ENCODE measurements at places on chromosomes 2 and 18. TPM values are rescaled to one million over a fixed set of nuclear protein-coding genes. Genes with fewer than 3 reads are reported as not detected.
A peak's percentile ranks its signal among the peaks of the same experiment; 100 is the strongest.

RFTN2 gene
- 1.4 TPM for total RNA-seq

GRCh38 chr18:38693104-38693503, 1127.5 kb upstream of the CELF4 start:
- H3K36me3 ChIP-seq: no peaks in the 10 kb centered on the region
- no peak overlapping the region for H3K27ac ChIP-seq
- no peaks in the 10 kb centered on the region for H3K4me1 ChIP-seq
- no peaks in the 10 kb centered on the region for H3K27me3 ChIP-seq

GRCh38 chr18:74353169-74353775, 37.6 kb downstream of the C18orf63 start:
- DNase-seq: peak; percentile 41
- no peaks in the 10 kb centered on the region for H3K4me1 ChIP-seq
- no peak overlapping the region for H3K4me3 ChIP-seq
- H3K27ac ChIP-seq: no peak overlapping the region
- no peaks in the 10 kb centered on the region for H3K27me3 ChIP-seq
- no peaks in the 10 kb centered on the region for H3K36me3 ChIP-seq

WDFY1 gene
- total RNA-seq: 35.0 TPM

DNA sequence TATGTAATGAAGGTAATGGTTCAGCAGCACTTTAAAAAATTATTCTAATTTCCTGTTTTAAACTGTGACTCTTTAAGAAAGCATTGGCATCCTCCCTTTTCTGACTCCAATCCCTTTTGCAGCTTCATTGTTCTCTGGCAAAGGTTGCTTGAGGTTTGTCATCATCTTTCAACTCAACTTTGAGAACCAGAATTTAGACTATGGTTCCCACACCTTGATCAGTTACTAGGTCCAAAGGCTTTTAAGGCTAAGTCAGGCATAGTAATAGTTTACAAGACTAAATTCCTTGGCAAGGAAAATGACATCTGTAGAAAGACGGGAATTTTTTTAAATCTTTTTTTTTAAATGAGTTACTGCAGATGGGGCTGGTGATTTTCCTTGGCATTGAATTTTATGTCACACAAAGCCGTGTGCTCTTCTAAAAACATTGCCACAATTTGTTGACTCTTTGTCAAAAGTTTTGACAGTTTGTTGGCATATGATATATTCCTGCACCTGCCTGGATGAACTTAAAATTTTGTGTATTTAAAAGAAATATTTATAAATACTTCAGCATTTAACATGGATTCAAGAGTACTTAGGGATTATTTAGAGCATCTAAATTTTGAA, 451.0 kb downstream of the MEIS1 start:
- no peak overlapping the region for H3K4me3 ChIP-seq
- no peaks in the 10 kb centered on the region for H3K36me3 ChIP-seq
- no peak for DNase-seq

CELF4 gene
- total RNA-seq: 0.05 TPM

DNA sequence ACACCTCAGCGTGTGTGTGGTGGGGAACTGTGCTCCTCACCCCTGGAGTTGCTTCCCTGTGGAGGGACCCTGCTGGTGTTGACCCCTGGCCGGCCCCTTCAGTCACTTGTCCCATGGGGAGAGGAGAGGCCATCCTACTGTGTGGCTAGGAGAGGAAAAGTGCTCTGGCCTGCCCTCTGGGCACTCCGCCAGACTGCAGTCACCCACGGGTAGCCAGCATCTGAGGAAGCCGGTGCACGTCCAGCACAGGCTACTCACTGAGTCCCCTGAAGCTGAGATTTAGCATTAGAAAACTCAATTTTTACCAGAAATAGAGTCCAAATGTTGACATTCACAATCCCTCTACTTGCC, 211.5 kb upstream of the RAB6C start:
- H3K27me3 ChIP-seq: no peaks in the 10 kb centered on the region
- H3K27ac ChIP-seq: no peak overlapping the region
- H3K4me3 ChIP-seq: no peak overlapping the region
- H3K4me1 ChIP-seq: no peaks in the 10 kb centered on the region
- H3K36me3 ChIP-seq: no peaks in the 10 kb centered on the region

GRCh38 chr18:68972176-68972575, 174.3 kb downstream of the CCDC102B start:
- no peaks in the 10 kb centered on the region for H3K4me1 ChIP-seq
- H3K27me3 ChIP-seq: no peaks in the 10 kb centered on the region
- DNase-seq: no peak
- no peaks in the 10 kb centered on the region for H3K36me3 ChIP-seq
- no peak overlapping the region for H3K4me3 ChIP-seq

GRCh38 chr2:241070361-241070760, 31.7 kb downstream of the MTERF4 start:
- H3K27me3 ChIP-seq: no peaks in the 10 kb centered on the region
- H3K27ac ChIP-seq: no peak overlapping the region
- no peak for DNase-seq
- no peak overlapping the region for H3K4me3 ChIP-seq

- peaks cover 71% of the 10 kb centered on the region for H3K36me3 ChIP-seq
- no peaks in the 10 kb centered on the region for H3K27me3 ChIP-seq
- no peak for DNase-seq
Observed at GRCh38 chr2:96831679-96832078, 12.1 kb downstream of the ANKRD23 start.

BOLL gene
- total RNA-seq: 0.05 TPM

DNA sequence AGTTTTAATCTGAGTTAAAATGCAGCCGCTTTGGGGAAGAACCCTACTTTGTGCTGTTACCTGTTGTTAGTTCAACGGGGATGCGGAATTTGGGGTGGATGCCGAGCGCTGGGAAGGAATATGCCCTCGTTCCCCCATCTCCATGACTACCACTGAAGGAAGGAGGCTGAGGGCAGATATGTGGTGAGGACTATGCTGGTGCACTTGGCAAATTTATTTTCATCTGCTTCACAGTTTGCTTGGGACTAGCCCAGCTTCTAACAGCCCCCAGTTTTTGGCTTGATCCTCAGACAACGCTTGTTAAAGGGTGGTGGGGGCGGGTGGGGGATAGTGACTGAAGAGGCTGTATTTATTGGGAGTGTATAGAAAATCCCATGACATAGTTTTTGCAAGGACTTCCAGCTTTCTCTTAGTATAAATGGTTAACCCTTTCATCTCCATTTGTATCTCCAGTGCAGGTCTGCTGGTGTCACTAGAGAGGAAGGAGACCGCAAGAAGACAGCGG, 100.8 kb downstream of the COLEC12 start:
- no peaks in the 10 kb centered on the region for H3K36me3 ChIP-seq
- H3K27me3 ChIP-seq: no peaks in the 10 kb centered on the region
- no peaks in the 10 kb centered on the region for H3K4me1 ChIP-seq
- no peak overlapping the region for H3K27ac ChIP-seq

DNA sequence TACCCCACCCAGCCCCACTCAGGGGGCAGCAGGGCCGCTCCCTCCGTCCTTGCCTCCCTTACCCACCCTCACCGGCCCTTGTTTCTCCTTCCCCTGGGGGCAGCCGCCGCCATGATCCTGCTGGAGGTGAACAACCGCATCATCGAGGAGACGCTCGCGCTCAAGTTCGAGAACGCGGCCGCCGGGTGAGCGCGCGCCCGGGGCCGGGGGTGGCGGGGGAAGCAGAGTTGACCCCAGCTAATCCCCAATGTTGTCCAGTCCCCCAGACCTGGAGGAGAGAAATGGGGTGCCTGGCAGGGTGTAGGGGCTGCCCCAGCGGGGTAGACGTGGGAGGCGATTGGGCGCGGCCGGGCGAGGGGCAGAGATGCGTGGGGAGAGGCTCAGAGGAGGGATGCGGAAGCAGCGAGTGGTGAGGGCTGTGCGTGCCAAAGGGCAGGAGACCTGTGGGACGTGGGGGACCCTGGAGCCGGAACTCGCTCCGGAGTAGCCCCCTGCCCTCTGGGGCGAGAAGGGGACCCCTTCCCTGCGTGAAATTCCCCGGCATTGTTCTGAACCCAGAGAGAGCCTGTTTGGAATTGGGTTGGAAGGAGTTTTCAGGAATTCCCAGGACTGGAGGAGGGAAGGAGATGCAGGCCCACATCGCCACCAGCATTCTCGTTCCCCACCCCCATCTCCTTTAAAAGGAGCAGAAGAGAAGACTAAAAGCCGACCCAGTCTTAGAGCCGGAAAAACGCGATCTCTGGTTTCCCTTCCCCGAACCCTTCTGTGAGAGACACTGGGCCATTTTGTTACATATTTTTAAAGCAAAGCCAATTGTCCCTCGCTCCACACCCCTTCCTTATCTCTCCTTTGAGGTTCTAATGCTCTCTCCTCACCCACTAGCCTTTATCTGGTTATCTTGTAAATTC, 625 bp downstream of the ARPC2 start:
- H3K4me1 ChIP-seq: peaks cover 39% of the 10 kb centered on the region
- H3K27ac ChIP-seq: peak overlapping the region; percentile 83

DNA sequence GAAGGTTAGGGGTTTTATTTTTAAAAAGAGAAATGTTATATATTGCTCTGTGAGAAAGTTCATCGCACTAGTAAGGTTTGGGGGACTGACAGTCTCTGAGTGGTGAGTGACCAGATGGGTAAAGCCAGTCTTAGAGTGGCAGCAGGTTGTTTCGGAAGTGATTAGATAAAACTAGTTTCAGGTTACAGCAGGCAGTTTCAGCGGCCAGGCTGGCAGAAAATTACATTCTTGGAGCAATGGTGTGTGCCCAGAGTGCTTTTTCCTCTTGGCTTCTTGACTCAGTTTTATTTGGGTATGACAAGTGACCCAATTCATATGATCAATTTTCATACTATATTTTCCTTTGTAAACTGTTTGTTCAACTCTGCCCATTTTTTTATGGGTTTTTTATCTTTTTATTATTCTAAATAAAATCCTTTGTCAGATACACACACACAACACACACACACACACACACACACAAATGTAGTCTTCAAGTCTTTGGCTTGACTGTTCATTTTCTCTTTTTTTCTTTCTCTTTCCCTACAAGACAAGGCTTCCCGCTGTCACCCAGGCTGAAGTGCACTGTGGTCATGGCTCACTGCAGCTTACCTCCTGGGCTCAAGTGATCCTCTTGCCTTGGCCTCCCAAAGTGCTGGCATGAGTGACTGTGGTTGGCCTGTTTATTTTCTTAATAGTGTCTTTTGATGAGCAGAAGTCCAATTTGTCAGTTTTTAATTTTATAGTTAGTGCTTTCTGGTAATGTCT, 30.9 kb downstream of the RALBP1 start:
- H3K27ac ChIP-seq: no peak overlapping the region
- DNase-seq: no peak
- no peaks in the 10 kb centered on the region for H3K4me1 ChIP-seq
- H3K27me3 ChIP-seq: no peaks in the 10 kb centered on the region

ASXL3 gene
- total RNA-seq: 0.42 TPM

GRCh38 chr2:148660999-148661398, 16.4 kb downstream of the EPC2 start:
- no peak overlapping the region for H3K4me3 ChIP-seq
- no peaks in the 10 kb centered on the region for H3K4me1 ChIP-seq
- H3K36me3 ChIP-seq: no peaks in the 10 kb centered on the region
- no peaks in the 10 kb centered on the region for H3K27me3 ChIP-seq
- H3K27ac ChIP-seq: no peak overlapping the region
- no peak for DNase-seq

DNA sequence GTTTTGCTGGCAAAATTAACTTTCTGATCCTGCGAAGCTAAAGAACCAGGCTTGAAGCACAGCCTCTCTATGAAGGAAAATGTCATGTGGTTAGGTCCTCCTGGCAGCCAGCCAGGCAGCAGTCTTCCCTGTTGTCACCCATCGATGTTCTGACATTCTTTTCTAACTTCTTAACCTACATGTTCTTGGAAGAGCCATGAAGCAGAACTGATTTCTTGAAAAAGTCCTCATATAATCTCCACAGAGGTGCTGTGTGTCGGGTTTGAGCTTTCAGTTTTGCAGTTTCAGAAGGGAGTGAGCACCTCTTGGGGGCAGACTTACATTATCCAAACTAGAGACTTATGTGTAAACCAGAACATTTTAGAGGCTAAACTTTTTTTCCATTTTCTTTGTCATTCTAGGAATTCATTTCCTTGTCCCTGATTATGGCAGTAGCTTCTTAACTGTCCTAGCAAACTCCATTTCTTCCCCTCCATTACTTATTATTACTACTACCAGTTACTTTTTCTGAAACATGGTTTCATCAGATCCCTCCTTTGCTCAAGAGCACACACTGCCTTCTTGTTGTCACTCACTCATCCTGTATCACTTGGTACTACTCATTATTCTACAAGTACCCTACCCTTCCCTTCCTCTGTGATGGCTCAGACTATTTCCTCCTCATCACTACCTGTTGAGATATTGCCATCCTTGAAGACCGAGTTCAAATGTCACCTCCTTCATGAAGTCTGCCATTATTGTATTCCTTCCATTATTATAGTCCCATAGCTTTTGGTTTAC, 31.1 kb downstream of the DOK1 start:
- no peak overlapping the region for H3K27ac ChIP-seq
- H3K27me3 ChIP-seq: no peaks in the 10 kb centered on the region
- no peaks in the 10 kb centered on the region for H3K36me3 ChIP-seq
- H3K4me3 ChIP-seq: no peak overlapping the region
- no peak for DNase-seq
- H3K4me1 ChIP-seq: no peaks in the 10 kb centered on the region

- no peaks in the 10 kb centered on the region for H3K36me3 ChIP-seq
- H3K27me3 ChIP-seq: no peaks in the 10 kb centered on the region
- H3K4me3 ChIP-seq: no peak overlapping the region
- DNase-seq: peak; percentile 83
- H3K4me1 ChIP-seq: peaks cover 3% of the 10 kb centered on the region
Observed at GRCh38 chr2:157327621-157328500, 2.2 kb upstream of the ERMN start.

PPP1R1C gene
- 35.9 TPM for total RNA-seq

KIAA2012 gene
- 0.19 TPM for total RNA-seq

- no peaks in the 10 kb centered on the region for H3K4me1 ChIP-seq
- H3K36me3 ChIP-seq: no peaks in the 10 kb centered on the region
- no peak overlapping the region for H3K27ac ChIP-seq
- H3K27me3 ChIP-seq: no peaks in the 10 kb centered on the region
- no peak for DNase-seq
Observed at GRCh38 chr18:11002277-11002676, 147.1 kb downstream of the PIEZO2 start.

SNTG2 gene
- 0.33 TPM for total RNA-seq

GRCh38 chr2:133255360-133255759, 312.9 kb downstream of the NCKAP5 start:
- H3K27me3 ChIP-seq: no peaks in the 10 kb centered on the region
- H3K36me3 ChIP-seq: no peaks in the 10 kb centered on the region
- no peak overlapping the region for H3K4me3 ChIP-seq
- no peaks in the 10 kb centered on the region for H3K4me1 ChIP-seq

GRCh38 chr2:14454202-14454601, 178.3 kb upstream of the LRATD1 start:
- H3K4me3 ChIP-seq: no peak overlapping the region
- no peak overlapping the region for H3K27ac ChIP-seq
- DNase-seq: no peak
- H3K27me3 ChIP-seq: no peaks in the 10 kb centered on the region
- H3K4me1 ChIP-seq: no peaks in the 10 kb centered on the region

SNORC gene
- total RNA-seq: 1.4 TPM

SNRPD1 gene
- 165 TPM for total RNA-seq
